ENCODE measurements at places on chromosomes 2 and 18.

DNA sequence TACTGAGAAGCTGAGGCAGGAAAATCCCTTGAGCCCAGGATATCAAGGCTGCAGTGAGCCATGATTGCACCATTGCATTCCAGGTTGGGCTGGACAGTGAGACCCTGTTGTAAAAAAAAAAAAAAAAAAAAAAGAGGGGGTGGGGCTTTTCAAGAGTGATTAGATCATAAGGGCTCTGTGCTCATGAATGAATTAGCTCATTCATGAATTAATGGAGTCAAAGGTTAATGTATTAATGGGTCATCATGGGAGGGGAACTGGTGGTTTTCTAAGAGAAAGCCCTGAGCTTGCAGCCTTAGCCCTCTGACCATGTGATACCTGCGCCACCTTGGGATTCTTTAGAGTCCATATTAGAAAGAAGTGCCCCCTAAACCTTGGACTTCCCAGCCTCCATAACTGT lies 4.5 kb downstream of the SLC19A3 start:
- no peak for DNase-seq

GRCh38 chr2:157935378-157935906 lies 59.3 kb upstream of the ACVR1 start:
- peak; percentile 66 for DNase-seq

DNA sequence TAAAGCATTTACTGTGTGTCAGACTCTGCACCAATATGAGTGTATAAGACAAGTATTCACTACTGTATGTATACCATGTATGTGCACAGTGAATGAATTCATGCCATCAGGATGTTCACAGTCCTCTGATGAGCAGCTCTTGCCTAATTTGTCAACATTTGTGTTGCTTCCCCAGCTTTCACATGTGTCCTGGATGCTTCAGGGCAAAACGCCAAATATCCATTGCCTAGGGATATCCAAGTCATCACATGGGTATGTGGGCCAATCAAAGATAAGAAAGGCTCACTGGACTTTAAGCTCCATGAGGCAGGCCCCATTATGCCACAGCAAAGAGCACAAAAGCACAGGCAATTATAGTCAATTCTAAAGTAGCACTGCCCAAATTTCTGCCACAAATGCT lies 134.2 kb upstream of the CHAC2 start:
- peak; percentile 59 for DNase-seq

DNA sequence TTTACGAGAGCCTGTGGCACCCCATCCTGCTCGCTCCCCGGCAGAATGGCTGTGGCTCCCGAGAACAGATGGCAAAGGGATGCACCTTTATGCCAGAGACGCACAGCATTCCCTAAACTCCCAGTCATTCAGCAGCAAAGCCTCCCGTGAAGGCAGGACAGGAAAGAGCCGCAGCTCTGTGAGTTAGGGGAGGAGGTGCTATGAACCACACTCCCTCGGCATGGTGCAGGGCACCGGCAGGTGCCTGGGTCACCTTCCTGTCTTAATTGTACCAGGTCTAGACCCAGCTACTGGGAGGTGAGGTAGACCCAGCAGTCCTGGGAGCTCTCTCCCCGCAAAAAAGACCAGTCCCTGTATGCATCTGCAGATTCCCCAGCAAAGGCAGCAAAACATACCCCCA lies 149.8 kb downstream of the TWIST2 start:
- no peak for DNase-seq

DNA sequence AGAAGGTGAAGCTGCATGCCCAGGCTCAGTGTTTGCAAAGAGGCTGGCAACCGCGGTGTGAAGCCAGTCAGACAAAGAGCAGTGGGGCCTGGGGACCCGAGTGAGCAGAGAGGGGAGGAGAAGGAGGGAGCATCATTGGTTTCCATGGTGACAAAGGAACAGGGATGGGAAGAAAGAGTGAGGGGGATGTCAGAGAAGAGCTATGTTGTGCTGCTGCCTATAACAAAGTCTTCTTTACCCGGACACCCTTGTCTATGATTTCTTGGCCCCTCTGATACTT lies 14.5 kb downstream of the TMEM247 start:
- DNase-seq, result no peak
